Stimulated activated CD4-positive, alpha-beta T cell treated with anti-CD3 and anti-CD28 coated beads, Interleukin-15, amount 100 ng/mL, for 48 hours (primary cell): ENCODE measurements at places on chromosomes 7 and 10.

DNA sequence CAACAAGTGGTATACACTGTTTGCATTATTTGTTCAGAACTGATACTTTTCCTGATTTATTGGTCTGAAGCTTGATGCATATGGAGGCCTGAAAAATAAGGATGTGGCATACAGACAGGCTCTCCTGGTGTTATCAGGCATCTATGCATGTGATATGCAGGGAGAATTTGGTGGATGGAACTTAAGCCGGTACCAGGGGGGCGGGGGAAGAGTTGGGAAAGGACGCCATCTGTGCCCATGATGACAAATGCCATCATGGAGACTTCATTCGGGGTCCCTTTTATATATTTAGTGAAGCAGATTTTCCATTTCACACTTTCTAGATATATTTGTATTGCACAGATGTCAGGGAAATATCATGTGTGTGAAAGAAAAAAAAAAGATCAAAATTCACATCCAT, 5.4 kb downstream of the HECW1 start:
- DNase-seq = no peak

DNA sequence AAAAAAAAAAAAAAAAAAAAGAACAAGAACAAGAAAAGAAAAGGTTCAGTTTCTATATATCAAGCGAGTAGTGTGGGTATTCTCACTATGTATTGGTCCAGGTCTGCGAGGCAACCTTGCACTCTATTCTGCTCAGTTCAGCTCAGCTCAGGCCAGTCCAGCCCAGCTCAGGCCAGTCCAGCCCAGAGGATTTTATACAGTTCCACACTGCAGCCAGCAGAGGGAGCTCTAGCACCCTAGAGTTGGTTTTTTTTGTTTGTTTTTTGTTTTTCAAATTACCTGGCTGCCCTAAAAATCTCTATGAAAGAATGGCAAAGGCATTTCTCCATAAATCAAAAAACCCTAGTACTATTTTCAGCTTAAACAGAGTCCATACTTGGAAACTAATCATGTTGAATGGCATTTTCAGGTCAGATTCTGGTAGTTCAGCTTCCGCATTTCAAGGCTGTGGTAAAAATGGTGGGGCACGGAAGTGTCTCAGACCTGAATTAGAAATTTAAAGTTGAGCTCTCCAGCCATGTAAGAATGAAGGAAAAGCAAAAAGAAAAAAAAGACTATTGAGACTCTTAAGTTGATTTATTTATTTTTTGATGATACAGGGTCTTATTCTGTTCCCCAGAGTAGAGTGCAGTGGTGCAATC, 55.2 kb upstream of the GSDME start:
- DNase-seq = no peak

DNA sequence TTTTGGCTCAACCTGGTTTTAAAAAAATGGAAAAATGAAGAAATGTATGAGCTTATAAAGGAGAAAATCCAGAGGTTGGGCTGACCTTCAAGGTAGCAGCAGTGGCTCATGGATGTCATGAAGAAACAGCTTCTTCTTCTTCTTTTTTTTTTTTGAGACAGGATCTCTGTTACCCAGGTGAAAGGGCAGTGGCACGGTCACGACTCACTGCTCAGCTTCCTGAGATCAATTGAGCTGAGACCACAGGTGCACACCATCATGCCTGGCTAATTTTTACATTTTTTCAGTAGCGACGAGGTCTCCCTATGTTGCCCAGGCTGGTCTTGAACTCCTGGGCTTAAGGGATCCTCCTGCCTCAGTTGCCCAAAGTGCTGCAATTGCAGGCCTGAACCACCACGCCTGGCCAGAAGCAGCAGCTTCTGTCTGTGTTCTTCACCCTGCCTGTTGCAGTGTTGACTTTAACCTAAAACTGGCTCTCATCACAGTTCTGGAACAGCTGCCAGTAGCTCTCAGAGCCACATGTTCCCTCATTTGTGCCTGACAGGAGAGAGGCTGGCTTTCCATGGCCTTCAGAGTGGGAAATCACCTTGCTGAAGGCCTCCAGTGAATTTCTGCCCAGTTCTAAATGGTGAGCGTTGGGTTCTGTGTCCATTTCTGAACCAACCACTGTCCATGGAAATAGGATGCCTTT, 117.7 kb downstream of the PFKFB3 start:
- no peak for DNase-seq

DNA sequence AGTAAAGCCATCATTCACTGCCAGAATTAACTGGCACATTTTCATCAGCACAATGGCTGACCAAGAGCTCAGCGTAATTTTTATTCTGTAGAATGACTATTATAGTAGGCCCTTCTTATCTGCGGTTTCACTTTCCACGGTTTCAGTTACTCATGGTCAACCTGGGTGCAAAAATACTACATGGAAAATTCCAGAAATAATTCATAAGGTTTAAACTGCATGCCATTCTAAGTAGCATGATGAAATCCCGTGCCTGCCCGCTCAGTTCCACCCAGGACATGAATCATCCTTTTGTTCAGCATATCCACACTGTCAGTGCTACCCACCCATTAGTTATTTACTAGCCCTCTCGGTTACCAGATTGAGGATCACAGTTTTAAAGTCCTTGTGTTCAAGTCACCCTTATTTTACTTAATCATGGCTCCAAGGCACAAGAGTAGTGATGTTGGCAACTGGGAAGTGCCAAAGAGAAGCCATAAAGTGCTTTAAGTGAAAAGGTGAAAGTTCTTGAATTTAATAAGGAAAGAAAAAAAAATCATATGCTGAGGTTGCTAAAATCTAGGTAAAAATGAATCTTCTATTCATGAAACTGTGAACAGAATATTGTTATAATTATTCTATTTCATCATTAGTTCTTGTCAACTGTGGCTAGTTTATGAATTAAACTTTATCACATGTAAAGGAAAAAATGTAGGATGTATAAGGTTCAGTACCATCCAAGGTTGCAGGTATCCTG, 204.9 kb downstream of the DOCK4 start:
- no peak for DNase-seq

GRCh38 chr7:142002179-142002578, 6.5 kb downstream of the MGAM start:
- no peak for DNase-seq

- DNase-seq = no peak
Measured at GRCh38 chr7:66967029-66967428, 28.4 kb downstream of the SBDS start.

- no peak for DNase-seq
Measured at GRCh38 chr10:35178331-35178730, 51.7 kb downstream of the CREM start.

DNA sequence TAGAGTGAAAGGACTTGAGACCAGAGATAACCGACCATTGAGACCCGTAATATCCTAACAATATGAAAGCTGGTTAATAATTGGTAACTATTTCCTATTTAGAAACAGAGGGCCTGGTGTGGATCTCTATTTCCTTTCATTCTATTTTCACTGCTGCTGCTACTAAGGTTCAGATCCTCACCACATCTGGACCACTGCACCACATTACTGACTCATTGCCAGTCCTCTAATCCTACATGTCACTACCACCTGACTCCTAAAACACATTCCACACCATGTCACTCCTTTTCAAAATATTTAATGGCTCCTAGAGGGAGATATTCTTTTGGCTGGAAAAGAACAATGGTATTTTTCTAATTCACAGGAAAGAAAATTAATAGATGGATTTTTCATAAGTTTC, 6.4 kb downstream of the USP54 start:
- DNase-seq = no peak

DNA sequence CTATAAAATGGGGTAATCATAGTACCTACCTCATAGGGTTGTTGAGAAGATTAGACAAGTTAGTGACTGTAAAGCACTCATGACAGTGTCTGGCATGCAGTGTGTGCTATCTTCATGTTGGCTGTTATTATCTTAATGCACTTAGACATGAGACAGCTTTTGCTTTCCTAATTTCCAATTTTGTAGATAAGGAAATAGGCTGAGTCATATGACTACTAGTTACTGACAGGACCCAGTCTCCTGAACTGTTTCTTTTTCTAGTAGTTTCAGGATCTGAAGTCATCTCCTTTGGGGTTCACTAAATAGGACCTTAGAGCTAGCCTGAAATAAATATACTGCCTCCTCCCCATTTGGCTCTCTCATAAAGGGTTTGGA, 74.2 kb downstream of the SNX10 start:
- no peak for DNase-seq

GRCh38 chr10:119361037-119361436, 153.7 kb downstream of the GRK5 start:
- DNase-seq = no peak

GRCh38 chr7:122689346-122690109, 9.4 kb downstream of the RNF133 start:
- no peak for DNase-seq

DNA sequence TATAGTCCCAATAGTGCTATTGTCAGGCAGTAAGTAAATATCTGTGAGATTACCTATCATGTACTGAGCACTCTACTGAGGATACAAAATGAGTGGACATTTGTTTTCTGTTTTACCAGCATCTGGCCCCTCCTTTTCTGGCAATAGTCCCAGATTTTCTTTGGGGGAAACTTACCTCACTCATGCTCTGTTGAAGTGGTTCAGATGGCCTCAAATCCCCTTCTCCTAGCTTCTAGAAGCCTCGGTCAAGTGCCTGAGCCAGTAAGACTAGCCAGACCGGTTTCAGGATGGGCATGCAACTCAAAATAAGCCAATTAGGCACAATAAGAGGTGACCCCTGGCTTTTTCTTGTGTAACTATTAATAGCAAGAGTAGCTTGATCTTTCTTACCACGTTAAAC, 19.7 kb downstream of the TRDMT1 start:
- no peak for DNase-seq

DNA sequence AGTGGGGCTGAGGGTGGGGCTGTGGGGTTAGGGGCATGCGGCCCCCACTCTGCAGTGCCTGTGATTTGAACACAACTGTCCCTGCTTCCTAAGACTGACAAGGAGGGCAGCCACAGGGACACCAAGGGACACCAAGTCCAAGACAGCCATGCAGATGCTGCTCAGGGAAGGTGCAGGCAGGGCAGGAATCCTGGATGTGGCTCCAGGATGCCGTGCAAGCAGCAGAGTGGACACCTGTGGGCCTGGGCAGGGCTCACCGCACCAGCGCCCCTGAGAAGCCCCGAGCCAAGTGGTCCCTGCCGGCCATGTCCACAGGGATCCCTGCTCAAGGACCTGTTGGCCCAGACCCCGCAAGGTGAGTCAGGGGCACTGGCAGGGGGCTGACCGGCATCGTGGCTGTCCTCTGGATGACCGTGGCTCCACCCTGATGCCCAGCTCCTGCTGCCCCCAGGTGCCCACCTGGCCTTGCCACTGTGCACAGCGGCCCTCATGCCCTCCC, 58.5 kb downstream of the STK32C start:
- DNase-seq = no peak

DNA sequence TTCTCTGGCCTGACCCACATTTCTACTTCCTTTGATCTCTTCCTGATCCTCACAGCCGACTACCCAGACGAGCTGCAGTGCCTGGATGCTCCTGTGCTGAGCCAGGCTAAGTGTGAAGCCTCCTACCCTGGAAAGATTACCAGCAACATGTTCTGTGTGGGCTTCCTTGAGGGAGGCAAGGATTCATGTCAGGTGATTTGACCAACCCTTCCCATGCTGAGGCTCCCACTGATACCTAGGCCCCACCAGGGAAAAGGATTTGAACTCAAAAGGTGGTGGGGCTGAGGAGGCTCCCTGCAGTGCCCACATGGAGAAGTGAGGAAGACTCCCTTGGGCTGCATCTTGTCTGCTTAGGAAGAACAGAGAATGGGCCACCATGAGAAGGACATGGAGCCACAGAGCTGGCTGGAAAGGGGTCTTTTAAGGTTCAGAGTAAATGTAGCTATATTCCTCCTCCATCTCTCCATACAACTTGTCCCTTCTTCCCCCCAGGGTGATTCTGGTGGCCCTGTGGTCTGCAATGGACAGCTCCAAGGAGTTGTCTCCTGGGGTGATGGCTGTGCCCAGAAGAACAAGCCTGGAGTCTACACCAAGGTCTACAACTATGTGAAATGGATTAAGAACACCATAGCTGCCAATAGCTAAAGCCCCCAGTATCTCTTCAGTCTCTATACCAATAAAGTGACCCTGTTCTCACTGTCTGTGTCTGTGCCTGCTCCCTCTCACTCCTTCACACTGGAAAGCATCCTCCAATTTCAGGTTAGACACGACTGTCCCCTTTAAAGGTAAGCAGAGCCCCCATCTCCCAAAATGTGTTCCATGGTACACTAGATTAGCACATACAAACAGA, 3.3 kb downstream of the PRSS1 start:
- DNase-seq = no peak

DNA sequence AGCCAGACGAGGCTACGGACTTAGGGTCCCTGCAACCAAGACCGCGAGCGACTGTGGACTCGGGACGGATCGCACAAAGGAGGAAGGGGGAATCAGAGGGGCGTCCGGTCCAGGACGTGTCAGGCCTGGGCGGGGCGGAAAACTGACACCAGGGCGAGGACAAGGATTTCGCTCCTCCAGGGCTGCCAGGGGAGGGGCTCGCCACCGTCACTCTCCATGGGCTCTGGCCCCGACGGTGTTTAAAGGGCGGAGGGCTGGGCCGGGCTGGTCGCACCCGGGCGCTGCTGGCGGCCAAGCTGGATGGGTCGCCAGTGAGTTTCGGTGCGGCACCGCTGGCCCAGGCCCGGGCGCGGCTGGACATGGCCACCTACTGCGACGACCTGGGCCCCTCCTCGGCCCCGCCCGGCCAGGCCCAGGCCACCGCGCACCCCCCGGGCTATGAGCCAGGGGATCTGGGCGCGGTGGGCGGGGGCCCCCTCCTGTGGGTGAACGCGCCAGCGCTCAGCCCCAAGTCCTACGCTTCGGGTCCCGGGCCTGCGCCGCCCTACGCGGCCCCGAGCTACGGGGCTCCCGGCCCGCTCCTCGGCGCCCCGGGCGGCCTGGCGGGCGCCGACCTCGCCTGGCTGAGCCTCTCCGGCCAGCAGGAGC, at the start of gene FOXI2:
Gene FOXI2 (plus strand): TSS at position 271 of the 648 bp plus-strand sequence. CDS start 89 bp downstream, at position 360.
- no peak for DNase-seq

- DNase-seq = no peak
Measured at GRCh38 chr7:107962817-107963216, 40.1 kb downstream of the LAMB1 start.
